Stromal cell of bone marrow (primary cell): ENCODE measurements at places on chromosomes 7 and 10.
A peak's percentile ranks its signal among the peaks of the same experiment; 100 is the strongest.

- DNase-seq = no peak
These were observed 69.1 kb downstream of the SCRN1 start for GRCh38 chr7:29920491-29920890.

GRCh38 chr10:29702273-29703164 lies 67.7 kb upstream of the SVIL start:
- no peak for DNase-seq

DNA sequence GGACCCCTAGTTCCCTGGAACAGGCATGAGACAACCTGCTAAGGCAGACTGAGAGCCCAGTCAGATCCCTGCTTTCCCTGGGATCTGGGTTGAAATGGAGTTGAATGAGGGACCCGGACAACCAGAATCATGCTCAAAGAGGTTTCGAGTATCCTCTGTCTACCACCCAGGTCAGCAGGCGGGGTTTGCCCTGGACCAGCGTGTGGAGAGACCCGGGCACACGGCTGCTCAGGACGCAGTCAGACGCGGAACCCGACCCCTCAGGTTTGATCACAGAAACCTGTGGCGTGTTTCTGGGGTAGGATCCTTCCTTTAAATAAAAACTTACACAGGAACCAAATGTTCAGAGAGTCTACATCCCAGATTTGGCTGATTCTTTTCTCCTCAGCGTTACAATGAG lies 330.6 kb downstream of the PTPRN2 start:
- DNase-seq = no peak

DNA sequence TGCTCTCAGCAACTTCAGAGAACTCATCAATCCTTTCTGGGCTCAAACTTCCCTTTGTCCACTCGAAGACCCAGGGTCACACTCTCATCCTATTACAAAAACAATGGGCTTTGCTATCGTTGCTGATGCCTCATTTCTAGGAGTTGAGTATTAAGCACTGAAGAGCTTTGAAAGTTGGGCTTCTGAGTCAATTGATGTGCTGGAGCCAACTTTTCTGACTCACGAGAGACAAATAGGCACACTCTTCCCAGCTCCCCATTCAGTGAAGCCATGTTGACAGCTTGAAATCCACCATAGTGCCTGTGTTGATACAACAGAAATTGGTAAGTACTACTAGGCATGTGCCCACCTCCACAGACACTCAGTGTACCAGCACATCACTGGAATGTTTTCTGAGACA lies 97.5 kb upstream of the PRSS58 start:
- DNase-seq = peak; percentile 88

- peak; percentile 69 for DNase-seq
These were observed 6.5 kb downstream of the GNB2 start for GRCh38 chr7:100679927-100680575.

DNA sequence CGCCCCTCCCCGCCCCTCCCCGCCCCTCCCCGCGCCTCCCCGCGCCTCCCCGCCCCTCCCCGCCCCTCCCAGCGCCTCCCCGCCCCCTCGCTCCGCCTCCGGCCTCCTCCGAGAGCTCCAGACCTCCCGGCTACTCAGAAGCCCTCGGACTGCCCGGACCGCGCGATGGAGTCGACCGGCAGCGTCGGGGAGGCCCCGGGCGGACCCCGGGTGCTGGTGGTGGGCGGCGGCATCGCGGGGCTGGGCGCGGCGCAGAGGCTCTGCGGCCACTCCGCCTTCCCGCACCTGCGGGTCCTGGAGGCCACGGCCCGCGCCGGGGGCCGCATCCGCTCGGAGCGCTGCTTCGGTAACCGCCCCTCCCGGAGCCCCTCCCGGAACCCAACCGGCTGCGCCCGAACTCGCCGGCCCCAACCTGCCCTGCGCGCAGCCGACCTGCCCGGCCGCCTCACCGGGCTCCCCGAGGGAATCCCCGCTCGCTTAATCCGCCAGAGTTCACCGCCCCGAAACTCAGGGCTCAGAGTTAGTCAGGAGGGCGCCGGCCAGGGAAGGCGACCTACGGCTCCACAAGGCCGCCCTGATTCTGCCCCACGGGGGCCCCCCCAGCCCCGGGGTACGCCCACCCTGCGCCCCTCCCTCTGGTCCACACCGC lies at the start of gene PAOX:
Gene PAOX (plus strand): TSS at position 111 of the 649 bp plus-strand sequence. CDS start 55 bp downstream, at position 166.
- no peak for DNase-seq

DNA sequence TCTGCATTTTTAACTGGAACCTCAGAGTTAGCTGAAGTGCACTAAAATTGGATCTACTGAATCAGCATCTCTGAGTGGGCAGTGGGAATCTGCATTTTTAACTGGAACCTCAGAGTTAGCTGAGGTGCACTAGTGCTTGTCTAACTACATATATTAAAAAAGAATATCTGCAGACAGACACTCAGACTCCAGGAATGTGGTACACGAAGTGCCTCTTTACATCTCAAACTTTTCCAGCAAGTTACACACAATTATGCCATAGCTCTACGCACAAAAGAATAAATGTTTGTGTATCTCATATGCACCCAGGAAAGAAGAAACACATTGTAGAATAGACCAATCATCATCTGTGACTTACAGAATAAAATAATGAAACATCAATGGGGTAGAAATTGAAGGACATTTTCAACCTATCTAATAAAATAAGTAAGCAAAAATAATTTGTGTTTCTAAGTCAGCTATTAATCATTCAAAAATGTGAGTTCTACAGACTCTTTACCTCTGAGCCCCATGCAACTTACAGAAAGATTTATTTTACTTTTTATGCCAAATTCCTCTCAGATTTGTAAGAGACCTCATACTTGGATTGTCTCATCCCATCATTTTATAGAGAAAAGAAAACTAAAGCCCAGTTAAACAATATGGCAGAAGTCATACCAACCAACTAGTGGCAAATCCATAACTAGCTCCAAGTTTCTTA lies 28.3 kb downstream of the PPP1R3A start:
- DNase-seq = no peak

- no peak for DNase-seq
These were observed 70.7 kb downstream of the VOPP1 start for GRCh38 chr7:55501611-55502010.

GRCh38 chr7:100886936-100887515 lies 2.5 kb downstream of the UFSP1 start:
- no peak for DNase-seq

DNA sequence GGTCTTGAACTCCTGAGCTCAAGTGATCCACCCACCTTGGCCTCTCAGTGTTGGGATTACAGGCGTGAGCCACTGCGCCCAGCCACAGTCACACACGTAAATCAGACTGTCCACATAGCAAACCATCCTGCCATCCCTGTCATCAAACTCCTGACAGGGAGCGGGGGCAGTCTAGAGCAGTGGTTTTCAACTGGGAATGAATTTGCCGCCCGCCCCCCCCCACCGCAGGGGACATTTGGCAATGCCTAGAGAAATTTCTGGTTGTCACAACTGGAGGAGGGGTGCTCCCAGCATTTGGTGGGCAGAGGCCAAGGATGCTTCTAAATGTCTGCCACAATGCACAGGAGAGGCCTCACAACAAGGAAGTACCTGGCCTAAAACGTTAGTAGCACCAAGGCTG lies 24.1 kb downstream of the CAMK2G start:
- DNase-seq = no peak

DNA sequence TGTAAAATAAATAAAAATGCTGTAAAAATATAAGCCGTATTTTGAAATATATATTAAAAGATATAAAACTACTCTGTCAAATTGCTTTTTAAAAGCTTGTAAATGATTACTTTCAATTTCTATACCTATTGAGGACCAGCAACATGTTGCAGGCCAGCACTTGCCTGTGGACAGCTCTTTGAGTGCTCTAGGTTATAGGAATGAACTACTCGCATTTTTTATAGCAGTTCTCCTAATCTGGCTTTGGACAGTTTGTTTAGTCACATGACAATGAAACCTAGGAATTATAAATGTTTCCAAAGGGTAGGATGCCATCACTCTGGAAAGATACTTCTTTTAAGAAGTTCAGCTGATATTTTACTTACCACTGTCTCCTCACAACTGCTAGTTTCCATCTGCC lies 117.7 kb upstream of the PTPRZ1 start:
- no peak for DNase-seq

DNA sequence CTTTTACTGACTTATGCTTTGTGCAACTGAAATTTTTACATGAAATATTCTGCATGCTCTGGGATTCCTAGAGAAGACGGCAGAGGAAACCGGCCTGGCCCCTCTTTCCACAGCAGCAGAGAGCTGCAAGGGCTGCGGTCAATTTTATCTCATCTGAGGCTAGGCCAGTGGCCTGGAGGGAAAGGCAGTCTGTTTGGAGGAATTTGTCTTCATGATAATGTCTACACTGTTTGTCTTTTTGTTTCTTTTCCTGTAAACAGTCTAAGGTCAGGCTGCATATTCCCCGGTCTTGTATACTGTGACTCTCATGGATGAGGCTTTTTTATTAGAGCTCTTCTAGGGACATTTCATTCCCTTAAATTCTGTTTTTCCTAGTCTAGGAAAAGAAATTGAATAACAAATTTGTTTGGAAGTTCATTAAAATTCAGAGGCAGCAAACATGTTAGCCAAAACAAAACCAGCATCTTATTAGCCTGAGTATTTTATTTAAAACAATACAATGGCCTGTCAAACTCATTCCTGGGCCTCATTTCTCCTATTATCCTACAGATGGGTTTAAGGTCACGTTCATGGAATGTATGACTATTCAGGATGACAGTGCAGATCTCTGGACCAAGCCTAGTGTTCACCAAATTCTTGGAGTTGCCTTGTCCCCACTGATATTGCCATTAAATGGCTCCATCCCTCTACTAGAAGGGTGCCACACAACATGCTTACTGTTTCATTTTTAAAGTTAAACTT lies 26.4 kb downstream of the LAMB4 start:
- no peak for DNase-seq

GRCh38 chr7:92657391-92657790 lies 67.2 kb upstream of the FAM133B start:
- DNase-seq = no peak

- no peak for DNase-seq
These were observed 592.7 kb upstream of the GALNT17 start for GRCh38 chr7:70539205-70539604.

- no peak for DNase-seq
These were observed 45.1 kb downstream of the CYP2C9 start for GRCh38 chr10:94983555-94983954.

- no peak for DNase-seq
These were observed 5.6 kb downstream of the INTS1 start for GRCh38 chr7:1498370-1499305.

- DNase-seq = no peak
These were observed 9.4 kb downstream of the YWHAG start for GRCh38 chr7:76349313-76349885.

DNA sequence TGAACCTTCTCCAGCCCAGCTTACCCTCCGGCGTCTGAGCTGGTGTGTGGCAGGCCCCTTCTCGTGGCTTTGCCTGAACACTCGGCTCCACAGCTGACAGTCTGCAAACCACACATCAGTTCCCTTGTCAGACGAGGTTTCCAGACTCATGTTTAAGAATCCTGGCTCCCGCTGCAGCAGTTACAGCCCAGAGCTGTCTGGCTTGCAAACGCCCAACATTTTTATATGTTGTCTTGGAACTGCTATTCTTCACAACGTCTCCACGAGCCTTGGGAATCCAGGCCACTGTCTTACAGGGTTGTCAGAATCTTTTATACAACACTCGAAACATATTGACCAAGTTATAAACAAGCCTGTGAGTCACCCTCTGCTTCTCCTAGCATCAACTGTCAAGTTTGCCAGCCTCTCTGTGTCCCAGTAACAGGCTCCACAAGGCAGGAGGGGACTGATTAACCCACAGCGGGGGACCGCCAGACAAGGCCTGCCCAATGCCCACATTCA lies 68.1 kb downstream of the TNS3 start:
- peak; percentile 28 for DNase-seq

DNA sequence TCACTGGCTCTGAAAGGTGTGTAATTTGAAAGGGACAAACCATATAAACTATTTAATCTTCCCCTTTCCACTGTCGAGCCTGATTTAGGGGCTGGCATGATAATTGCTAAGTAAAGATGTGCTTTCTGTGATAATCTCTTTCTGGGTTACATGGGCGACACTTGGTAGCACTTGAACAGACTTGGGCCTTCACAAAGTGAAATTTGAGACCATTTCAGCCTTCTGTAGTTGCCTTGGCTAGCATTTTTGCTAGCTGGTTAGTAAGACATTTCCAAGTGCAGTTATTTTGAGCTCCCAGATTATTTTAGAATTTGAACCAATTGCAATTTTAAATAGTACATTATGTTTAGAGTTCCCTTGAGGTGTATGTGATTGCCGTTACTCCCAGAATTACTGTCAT lies 432.7 kb upstream of the GALNT17 start:
- no peak for DNase-seq

- no peak for DNase-seq
These were observed 137.4 kb downstream of the HGF start for GRCh38 chr7:81632418-81632817.

DNA sequence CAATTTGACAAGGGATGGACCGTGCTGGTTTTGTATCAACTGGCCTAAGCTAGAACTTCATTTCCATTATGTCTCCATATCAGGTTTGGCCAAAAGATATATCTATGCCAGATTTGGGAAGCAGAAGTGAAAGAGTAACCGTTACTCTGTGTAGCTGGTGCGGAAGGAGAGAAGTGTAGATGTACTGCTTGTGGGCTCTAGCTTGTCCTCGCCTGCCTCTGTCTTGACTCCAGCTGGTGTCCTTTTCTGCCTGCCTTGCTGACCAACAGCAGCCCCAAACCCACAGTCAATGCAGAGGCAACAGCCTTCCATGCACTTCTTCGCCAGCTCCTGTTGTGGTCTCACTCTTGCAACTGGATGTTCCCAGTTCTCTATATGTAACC lies 128.5 kb downstream of the KIF20B start:
- no peak for DNase-seq

- no peak for DNase-seq
These were observed 468.6 kb downstream of the AUTS2 start for GRCh38 chr7:70066844-70067243.

DNA sequence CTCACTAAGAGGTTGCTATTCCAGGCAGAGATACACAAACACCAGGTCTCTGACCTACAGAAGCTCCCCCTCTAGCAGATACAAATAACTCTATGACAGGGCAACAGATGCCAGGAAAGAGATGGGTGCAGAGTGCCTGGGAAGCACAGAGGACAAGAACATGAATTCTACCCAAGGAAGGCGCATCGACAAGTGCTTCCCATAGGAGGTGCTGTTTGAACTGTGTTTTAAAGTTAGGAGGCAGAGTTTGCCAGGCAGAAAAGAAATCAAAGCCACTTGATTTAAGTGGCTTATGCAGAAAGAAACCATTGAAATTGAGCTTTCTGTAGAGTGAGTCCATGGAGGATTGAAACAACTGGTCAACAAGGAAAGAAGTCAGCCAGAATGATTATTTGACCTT lies 35.3 kb upstream of the EGR2 start:
- no peak for DNase-seq

- no peak for DNase-seq
These were observed 164.8 kb downstream of the MAGI2 start for GRCh38 chr7:79288655-79289054.
